ENCODE measurements at places on chromosomes 7 and 10.

DNA sequence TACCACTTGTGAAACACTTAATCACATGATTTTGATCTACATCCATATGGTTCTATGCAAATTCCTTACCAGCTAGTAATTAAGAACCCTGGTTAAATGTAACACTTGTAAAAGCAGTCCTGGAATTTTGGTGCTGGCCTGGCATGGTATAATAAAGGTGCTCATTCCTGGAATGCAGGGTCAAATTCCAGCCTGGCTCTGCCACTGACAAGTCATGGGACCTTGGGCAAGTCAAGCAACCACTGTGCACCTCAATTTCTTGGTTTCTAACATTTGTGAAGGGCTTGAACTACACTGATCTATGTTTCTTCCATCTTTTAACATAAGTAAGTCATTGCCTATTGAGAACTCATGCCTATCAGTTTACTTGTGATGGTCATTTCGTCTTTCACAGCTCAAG, 91.9 kb upstream of the PIK3CG start:
- DNase-seq, result no peak

GRCh38 chr10:22934726-22935125, 6.9 kb downstream of the ARMC3 start:
- DNase-seq, result no peak

- no peak for DNase-seq
These were observed 15.8 kb downstream of the TSPAN12 start for GRCh38 chr7:120842121-120842621.

DNA sequence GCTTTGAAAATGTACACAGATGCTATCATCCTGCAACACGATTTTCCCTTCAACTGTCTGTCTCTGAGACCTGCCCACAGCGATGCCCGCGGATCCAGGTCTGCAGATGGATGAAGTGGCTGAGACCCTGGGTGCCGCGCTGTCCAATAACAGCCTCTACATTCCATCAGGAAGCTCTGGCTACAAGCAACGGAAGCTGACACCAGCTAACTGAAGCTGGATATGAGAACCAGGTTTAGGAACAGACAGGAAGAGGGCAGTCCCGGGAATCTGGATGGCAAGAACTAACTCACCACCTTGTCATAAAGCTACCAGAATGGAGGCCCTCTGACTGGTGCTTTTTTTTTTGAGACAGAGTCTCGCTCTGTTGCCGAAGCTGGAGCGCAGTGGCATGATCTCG, 32.3 kb upstream of the CTBP2 start:
- DNase-seq, result no peak

- no peak for DNase-seq
These were observed 27.0 kb downstream of the NAMPT start for GRCh38 chr7:106257752-106258151.

DNA sequence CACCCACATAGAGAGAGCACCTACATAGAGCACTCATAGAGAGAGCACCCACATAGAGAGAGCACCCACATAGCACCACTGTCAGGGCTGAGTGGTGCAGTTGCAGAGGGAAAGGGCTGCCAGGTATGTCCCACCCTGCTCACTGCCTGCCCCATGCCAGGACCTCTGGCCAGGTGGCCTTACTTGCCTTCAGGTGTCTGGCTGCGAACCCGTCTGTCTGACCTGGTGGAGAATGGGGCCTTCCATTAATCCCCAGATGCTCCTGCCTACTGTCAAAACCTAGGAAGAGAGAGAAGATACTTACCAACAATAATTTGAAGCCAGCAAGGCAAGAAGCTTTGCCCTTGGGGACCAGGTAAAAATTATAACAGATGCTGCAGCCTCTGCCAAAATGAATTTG, 51.1 kb downstream of the INSIG1 start:
- no peak for DNase-seq

DNA sequence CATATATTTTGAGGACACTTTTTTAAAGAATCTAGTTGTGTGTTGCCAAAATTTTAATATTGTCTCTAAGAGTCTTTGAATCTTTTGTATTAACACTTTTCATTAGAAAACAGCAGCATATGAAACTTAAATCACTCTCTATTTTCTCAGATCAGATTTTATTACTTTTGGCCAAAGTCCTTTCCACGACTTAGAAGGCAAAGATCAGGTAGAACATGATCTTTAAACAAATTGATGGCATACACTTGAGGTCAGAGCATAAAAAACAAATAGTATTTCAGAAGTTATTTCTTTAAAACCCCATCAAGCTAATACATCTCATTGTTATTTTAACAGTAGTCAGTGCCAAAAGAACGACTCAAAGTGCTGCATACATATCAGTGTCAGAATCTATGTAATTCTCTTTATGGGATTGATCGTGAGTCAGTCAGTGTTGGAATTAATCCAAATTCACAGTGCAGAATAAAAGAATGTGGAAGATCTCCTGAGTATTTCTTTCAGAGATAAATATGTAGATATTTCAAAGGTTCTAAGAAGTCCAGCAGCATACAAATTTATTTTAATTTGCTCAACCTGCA, 9.6 kb upstream of the AGMO start:
- DNase-seq, result no peak

DNA sequence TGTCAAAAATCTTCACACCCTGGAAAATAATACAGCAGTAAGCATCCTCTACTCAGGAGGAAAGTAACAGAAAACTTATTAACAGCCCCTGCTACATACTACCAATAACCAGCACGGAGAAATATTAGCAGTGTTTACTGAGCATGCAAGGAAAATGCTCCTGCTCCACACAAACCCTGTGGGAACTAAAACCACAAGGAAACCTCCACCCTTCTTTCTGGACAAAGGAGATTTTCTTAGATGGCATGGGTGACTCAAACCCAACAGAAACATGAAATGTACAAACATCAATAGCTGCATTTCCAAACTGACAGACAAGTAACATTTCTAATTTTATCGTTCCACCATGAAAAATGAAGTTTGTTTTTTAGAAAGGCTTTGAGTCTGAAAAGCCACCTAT, 113.4 kb downstream of the VPS41 start:
- no peak for DNase-seq

GRCh38 chr7:74202841-74203556, 6.8 kb upstream of the LAT2 start:
- peak; percentile 33 for DNase-seq

DNA sequence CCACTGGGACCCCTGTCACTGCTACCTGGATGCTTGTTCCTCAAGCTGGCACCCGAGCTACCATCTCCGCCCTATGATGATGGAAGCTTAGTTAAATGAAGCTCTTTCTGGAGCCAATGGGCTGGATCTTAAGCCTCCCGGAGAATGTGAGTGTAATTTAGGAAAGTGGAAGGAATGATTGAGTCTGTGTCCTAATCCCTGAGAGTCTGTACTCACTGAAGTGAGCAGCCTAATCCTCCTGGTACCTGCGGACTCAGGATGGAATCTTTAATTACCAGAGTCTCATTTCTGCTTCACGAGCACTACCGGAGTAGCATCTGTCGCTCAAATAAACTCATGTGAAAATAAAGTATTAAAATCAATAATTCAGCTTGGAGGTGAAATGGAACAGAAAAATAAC, 255.5 kb downstream of the WDR37 start:
- DNase-seq, result no peak

DNA sequence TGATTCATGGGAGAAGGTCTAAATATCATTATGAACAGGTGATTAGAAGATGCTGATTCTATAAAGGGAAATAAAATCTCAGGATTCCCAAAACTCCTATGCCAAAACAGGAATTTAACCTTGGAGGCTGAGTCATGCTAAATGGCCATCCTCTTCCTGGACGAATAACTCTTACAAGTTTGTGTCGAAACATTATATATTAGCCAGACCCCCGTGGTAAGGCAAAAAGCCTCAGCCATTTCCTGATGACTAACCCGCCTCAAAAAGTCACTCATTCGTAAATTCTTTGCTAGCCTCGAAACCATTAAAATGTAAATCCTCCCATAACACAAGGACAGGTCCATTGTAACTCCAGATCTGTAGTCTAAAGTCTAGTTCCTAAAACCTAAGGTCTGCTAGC, 32.0 kb downstream of the CUL2 start:
- DNase-seq, result no peak

DNA sequence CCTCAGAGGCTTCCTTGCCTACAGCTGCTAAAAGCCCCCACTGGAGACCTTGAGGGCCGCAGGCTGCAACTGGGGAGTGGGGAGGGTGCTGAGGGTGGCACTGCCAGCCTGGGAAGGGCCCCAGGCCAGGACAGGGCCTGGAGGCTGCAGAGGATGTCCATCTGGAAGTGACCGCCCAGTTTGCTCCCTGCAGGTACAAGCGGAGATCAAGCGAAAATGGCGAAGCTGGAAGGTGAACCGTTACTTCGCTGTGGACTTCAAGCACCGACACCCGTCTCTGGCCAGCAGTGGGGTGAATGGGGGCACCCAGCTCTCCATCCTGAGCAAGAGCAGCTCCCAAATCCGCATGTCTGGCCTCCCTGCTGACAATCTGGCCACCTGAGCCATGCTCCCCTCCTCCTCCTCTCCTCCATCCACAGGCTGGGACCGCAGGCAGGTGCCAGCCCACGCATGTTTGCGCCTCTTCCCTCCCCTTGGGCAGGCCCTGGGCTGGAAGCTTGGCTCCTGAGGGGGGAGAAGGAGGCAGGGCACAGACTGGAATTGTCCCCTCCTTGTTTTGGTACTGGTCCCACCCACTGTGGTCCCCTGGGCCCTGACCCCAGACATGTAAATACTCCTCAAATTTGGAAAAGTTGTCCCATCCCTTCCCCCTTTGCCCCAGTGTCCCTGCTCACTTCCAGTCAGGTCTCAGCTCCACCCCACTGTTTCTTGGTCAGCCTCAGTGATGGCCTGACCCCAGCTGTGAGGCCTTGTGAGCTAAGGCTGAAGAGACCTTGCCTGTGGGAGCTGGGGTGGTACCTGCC, 54.4 kb downstream of the ADCYAP1R1 start:
- no peak for DNase-seq

DNA sequence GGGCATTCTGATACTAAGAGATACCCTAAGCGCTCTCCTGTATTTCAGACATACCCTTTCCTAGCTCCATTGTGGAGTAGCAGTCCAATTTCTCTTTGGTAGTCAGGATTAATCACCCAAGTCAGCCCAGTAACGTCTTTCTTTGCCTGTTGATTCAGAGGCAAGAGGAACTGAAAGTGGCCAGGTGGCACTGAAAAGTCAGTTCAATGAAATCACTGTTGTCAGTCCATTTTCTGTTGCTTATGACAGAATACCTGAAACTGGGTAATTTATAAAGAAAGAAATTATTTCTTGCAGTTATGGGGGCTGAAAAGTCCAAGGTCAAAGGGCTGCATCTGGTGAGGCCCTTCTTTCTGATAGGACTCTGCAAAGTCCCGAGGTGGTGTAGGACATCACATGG, 40.2 kb downstream of the ANKRD61 start:
- DNase-seq, result no peak

DNA sequence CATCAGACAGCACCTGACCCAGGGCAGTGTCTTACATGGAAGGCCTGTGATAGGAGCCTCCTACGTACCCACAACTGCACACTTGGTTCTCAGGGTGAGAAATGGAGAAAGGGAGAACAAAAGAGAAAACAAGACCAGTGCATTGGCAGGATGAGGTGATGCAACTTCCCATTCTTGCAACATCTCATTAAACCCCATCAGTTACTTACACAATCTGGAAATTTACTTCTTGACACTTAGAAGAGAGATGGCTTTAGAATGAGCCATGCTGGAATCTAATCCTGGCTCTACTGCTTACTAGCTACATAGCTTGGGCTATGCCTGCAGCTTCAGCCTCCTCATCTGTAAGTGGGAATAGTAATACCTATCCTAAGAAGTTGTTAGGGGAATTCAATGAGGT, 391.7 kb downstream of the KCNMA1 start:
- no peak for DNase-seq

DNA sequence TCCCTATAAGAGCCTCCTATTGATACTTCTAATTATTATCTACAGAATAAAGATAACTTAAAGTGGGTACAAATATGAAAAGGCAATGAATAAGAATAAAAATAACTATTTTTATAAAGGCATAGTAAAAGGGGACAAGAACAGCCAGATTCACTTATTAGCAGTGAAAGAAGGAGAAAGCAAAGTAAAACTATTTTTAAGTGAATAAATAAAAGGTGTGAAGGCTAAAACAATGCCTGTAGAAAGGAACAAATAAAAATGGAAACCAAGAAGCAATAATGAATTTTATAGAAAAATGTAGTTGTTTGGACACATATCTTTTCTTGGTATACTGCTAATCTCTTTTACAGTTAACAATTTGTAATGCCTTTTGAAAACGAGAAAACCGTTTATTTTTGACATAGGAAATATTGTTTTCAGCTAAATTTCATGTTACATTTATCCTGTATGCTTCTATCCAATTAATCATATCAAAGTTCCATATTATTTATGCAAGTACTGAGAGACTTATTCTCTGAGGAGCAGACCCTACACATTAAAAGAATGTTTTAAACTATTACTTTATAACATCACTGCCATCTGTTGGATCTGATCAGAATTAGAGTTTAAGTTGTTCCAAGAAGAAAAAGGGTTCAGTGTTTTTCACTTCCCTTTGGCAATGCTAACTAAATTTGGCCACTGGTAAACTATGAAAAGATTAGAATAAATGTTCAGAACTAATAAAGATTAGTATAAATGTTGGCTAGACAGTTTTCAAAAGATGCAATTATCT, 59.1 kb downstream of the ARMC3 start:
- DNase-seq, result peak; percentile 27

DNA sequence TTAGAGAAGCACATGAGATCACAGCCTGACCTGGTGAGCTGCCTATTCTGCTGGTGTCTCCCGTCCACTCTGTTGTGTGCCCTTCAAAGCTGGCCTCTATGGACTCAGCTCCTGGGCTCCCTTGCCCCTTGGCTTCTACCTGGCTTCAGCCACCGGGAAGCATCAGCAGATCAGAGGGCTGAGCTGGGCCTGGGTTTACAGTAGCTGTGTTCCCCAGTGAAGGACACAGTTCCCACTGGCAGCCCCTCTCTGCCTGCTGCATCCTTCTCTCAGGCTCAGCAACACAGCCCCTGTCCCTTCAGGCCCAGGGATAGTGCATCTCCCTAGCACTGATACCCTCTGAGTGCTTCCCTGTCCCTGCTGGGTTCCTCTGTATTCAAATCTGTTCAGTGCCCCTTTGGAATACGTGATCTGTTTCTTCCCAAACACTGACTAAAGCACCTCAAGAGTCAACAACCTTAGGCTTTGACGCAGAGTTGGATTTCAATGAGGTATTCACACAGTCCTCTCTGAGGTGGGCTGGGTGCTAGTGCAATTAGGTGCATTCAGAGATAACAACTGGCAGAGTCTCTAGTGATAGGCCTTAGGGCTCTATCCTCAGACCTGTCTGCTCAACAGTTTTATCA, 109.8 kb downstream of the GRID1 start:
- no peak for DNase-seq

- no peak for DNase-seq
These were observed 197.4 kb upstream of the MTPN start for GRCh38 chr7:136174477-136175125.

GRCh38 chr10:36681751-36682632, 443.4 kb upstream of the ANKRD30A start:
- DNase-seq, result no peak

DNA sequence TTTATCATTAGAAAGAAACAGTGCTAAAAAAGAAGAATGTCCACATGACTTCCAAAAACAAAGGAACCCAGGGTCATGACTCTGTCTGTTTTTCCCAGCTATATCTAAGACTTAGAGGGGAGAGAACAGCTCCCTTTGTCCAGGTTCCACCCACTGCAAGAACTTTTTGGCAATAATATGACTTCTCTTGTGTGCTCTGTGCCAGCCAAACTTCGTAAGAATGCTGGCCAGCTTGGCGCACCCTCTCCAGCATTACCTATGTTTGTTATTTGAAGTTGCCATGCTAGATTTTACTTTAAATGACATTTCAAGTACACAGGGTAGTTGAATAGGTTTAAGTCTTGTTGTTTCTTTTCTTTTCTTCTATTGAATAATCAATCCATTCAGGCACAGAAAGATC, 371.4 kb downstream of the KCNMA1 start:
- no peak for DNase-seq

Measured in CD4-positive, alpha-beta T cell treated with Interleukin-15 for 4 hours (primary cell).